Left lung (tissue), 14 donors: ENCODE measurements at places on chromosomes 11 and 22. TPM values are rescaled to one million over a fixed set of nuclear protein-coding genes. Genes with fewer than 3 reads are reported as not detected.

SLC1A2 gene
- 1.5 TPM for total RNA-seq

ZNF70 gene
- total RNA-seq: 5.9 TPM

GRCh38 chr11:61531044-61531443 lies 22.5 kb downstream of the LRRC10B start:
- no peaks in the 10 kb centered on the region for H3K36me3 ChIP-seq
- no peak for DNase-seq
- H3K27me3 ChIP-seq: no peaks in the 10 kb centered on the region
- no peak overlapping the region for H3K4me3 ChIP-seq

DNA sequence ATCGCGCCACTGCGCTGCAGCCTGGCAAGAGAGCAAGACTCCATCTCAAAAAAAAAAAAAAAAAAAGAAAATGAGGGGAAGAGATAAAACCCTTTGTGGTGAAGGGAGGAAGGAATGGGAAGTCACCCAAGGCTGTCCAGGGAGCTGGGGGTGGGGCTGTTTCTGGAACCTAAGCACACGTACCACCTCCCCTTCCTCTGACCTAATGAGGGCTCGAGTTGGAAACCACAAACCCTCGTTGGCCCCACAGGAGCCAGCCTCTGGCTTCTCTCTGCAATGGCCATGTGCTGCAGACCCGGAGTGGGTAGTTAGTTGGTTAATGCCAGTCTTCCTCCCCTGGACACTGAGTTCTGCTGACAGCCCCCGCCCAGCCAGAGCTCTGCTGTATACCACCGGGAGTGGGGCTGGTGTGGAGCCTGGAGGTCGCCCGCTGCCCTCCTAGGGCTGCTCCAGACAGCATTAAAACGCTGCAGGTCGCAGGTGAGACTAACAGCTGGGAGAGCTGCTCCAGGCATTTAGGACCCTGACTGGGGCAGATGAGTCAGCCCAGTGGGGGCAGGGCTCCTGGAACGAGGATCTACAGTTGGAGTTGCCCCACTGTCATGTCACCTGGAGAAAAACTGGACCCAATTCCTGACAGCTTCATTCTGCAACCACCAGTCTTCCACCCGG lies at the start of gene LGALS12:
Gene LGALS12, plus strand, starts transcription at position 228 of the 672 bp plus-strand sequence. Its CDS starts 375 bp downstream, at position 603.
- H3K4me1 ChIP-seq: no peaks in the 10 kb centered on the region
- no peaks in the 10 kb centered on the region for H3K27me3 ChIP-seq
- H3K4me3 ChIP-seq: no peak within 1 kb of the TSS
- H3K27ac ChIP-seq: peak within 1 kb of the TSS; percentile 86

DNA sequence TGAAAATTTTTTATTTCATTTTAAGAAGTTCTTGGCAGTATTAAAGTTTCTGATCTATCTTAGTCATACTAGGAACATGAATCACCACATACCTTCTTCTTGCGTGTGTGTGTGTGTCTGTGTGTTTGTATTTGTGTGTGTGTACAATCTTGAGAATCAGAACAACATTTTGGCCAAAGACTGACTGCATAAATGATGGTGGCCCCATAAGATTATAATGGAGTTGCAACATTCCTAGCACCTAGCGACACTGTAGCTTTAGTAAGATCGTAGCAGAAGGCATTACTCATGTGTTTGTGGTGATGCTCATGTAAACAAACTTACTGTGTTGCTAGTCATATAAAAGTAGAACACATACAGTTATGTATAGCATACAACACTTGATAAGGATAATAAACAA lies 205.4 kb downstream of the FAM76B start:
- no peak overlapping the region for H3K27ac ChIP-seq
- H3K4me3 ChIP-seq: no peak overlapping the region
- H3K27me3 ChIP-seq: no peaks in the 10 kb centered on the region
- no peaks in the 10 kb centered on the region for H3K36me3 ChIP-seq

NOX4 gene
- total RNA-seq: 0.86 TPM

DNA sequence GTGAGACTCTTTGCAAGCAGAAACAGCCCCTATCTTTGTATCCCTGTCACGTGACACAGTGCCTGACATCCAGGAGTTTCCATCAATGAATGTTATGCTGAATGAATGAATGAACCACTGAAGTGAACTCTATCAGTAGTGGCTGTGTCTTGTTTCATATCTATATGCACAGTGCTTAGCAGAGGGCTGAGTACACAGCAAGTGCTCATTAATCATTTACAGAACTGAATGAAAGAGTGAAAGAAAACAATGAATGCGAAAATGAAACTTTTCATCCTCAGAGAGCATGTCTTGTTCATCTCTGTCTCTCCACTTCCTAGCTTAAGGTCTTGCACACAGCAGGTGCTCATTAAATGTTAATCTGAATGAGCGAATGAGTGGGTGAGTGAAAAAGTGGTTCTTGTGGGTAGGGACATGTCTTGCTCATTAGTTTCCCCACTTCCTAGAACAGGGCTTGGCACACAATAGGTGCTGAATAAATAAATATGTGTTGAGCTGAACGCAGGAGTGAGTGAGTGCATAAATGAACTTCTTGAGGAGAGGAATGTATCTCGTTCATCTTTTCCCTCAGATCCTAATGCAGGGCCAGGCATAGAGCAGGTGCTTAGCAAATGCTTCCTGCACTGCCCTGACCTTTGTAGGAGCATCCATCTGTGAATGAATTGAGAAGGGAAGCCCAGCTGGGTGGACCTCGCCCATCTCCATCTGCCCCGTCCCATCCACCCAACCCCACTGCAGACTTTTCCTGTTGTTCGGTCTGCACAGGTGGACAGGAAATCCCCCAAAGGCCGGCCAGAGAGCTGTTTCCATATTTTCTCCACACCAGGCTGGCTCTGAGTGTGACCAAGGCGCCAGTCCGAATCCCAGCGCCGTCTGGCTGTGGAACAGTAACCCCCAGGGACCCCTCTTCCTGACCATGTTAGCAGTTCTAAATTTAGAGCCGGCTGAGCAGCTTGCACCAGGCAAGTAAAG lies 113.4 kb upstream of the CRYBB3 start:
- no peaks in the 10 kb centered on the region for H3K4me1 ChIP-seq
- peak; percentile 48 for DNase-seq
- H3K4me3 ChIP-seq: no peak overlapping the region
- no peaks in the 10 kb centered on the region for H3K36me3 ChIP-seq
- no peak overlapping the region for H3K27ac ChIP-seq

DNA sequence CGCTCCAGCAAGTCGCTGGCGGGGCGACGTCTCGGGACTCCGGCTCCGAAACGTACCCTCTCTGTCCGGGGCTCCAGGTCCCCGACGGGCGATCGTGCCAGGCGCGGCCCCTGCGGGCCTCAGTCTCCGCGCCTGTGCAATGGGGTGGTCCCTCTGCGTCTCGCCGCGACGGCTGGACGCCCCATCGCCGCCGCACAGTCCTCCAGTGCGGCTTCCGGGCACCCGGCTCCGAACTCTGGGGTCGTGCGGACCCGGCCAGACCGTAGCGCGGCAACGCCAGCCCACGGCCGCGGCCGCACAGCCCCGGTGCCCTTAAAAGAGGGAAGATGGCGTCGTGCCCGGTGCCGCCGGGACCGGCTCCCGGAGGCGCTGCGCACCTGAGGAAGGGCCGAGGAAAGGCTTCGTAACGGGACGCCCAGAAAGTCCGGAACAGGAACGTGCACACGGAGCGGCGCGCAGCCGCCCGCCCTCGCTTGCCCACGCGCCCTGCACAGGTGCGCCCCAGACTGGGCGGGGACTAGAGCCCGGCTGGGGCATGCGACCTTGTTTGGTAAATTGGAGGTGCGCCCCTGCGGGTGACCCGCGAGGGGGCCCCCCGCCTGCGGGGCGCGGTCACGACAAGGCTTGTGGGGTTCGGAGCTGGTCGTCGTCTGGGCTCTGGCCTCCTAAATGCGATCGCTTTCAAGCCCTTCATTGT lies 525 bp downstream of the BIK start:
- peaks cover 40% of the 10 kb centered on the region for H3K27me3 ChIP-seq
- DNase-seq: no peak
- H3K27ac ChIP-seq: no peak overlapping the region
- peaks cover 8% of the 10 kb centered on the region for H3K4me1 ChIP-seq
